NCI-H510A treated with DMSO at 0.1 percent for 48 hours (cell line): ENCODE measurements at places on chromosomes 12 and 14.
A peak's percentile ranks its signal among the peaks of the same experiment; 100 is the strongest.

GRCh38 chr12:124422570-124423523 is 128.0 kb downstream of the RFLNA start:
- peak; percentile 72 for DNase-seq

GRCh38 chr12:122873540-122873939 is 22.4 kb downstream of the VPS37B start:
- no peak for DNase-seq

DNA sequence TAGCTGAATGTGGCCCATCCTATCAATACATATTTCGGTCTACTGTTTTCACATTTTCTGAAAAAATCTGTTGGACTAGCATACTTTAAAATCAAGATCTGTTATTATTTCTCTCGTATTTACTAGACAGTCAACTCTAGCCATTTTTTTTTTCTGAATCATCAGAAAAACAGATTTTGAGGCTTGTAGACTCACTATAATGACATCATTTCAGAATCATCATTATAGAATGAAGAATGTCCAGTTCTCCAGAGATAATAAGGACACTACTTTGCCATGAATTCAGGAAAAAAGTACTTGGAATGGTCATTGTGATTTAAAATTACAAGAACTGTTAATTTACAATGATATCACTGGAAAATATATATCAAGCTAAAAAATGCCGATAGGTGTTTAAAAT is 589.8 kb downstream of the KCNH5 start:
- DNase-seq: no peak

DNA sequence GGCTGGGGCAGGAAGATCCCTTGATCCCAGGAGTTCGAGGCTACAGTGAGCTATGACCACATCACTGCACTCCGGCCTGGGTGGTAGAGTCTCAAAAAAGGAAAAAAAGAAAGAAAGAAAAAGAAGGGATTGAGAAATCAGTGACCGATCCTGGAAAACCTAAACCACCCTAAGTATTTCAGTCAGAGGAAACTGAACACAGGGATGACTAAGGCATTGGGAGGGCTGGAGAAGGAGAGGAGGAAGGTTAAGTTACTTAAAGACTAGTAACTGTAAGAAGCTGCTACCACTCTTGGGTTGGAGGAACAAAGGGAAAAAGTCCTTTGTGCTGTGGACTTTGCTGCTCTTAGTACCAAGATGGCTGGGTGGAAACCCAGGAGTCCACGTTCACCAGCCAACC is 10.6 kb downstream of the HHIPL1 start:
- DNase-seq: no peak

DNA sequence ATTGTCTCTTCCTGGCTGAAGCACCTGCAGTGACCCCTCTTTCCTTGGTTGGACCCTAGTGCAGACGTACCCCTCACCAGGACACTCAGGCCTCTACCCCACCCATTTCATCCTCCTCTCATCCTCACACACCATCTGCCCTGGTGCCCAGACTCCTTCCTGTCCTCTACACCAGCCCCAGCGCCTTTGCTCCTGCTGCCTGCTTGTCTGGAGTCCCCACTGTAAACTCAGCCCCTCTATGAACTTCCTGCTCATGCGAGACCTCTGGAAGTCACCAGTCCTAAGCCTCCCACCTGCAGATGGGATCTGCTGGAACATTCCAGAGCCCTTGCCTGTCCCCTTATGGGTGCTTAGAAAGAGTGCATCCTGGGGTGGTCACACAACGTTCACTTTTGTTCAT is 242.5 kb downstream of the ADGRD1 start:
- no peak for DNase-seq

DNA sequence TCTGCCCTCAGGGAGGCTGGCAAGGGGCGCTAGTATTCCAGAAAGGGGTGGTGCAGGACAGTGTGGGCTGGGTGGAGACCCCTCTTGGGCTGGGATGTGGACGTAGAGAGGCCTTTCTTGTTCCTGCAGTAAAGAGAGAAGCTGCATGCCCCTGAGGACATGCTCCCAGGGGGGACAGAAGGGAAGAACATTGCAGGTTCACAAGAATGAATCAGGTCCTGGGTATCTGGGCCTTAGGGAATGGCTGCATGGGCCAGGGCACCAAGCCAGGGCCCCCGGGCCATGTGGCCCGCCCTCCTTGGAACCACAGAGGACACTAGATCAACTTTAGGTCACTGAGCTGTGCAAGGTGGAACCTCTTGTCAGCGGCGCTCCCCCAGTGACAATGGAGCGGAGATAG is 51.8 kb downstream of the ZNF664 start:
- DNase-seq: no peak

- no peak for DNase-seq
Observed at GRCh38 chr14:23121361-23121771, 2.3 kb upstream of the CEBPE start.

DNA sequence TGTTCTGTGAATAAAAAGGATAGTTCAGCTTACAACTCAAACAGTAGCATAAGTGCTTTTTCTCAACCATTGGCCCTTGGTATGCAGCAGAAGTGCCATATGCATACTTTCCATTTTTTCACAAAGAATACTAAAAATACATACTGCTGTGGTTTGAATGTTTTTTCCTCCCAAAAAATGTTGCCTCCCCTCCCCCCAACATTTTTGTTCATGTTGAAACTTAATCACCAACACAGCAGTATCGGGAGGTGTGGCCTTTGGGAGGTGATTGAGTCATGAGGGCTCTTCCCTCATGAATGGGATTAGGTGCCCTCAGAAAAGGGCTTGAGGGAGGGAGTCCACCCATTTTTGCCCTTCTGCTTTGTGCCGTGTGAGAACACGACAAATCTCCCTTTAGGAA is 198.6 kb downstream of the ESR2 start:
- no peak for DNase-seq

DNA sequence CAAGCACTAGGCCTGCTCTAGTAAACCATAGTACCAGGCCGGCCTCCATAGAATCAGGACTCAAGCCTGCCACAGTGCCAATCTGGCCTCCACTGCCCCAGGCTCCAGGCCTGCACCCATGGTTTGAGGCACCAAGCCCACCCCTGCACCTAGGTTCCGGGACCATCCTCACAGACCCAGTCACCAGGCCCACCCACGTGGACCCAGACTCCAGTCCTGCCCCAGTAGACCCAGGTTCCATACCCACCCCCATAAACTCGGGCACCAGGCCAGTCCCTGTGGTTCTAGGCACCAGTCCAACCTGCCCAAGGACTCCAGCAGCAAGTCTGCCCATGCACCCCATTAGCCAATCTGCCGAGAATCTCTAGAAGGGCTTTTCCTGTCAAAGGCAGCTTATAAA is 501.8 kb upstream of the TMPO start:
- no peak for DNase-seq

GRCh38 chr12:75672200-75672599 is 160.8 kb upstream of the KRR1 start:
- no peak for DNase-seq

DNA sequence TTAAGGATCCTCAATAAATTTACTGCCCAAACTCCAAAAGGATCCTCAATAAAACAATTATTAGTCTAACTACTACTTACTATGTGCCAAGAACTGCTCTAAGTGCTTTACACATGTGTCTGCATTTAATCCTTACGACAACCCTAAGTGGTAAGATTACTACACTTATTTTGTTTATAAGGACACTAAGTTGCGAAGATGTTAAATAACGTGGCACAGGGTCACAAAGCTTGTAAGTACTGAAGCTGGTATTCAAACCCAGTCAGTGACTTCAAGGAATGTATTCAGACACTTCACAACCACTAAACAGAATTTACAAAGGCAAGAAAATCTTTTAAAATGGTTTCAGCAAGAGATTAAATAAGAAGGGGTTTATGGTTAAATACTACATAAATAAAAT is 13.0 kb downstream of the FERMT2 start:
- no peak for DNase-seq

- no peak for DNase-seq
Observed at GRCh38 chr14:96626916-96627315, 124.7 kb downstream of the PAPOLA start.

DNA sequence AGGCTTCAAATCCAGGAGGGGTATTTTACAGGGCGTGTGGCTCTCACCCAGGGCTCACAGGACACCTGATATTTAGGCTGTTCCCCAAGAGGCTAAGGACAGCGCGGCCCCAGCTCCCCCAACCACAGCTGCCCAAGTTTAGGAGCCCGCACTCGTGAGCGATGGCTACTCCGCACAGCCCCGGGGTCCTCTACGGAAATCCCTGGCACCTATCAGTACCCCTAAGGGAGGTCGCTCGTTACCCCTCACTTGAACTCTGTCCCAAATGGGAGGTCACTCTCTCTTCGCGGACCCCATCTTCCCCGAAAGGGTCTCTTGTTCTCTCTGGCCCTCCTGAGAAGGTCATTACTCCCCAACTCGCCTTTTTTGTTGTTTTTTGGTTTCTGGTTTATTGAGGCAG is 708 bp upstream of the P2RX4 start:
- DNase-seq: no peak

GRCh38 chr12:13559318-13559978 is 362.9 kb downstream of the EMP1 start:
- no peak for DNase-seq

GRCh38 chr14:36585100-36585499 is 2.7 kb upstream of the NKX2-8 start:
- DNase-seq: peak; percentile 97

DNA sequence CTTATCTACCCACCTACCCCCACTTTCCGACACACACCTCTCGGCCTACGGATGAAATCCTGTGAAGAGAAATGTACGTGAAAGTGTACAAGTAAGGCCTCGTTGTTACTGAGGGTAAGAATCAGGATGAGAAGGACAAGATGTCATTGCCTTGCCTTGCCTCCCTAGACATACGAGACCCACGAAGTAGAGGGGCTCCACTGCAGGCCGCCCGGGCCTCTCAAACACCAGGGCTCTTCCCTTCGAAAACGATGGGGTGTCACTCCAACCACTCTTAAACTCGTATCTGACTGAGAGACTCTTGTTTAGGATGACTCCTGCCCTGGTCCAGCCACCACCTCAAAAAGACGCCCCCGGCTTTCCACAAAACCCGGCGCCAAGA is 498 bp downstream of the RACGAP1 start:
- DNase-seq: no peak

GRCh38 chr14:75249251-75249957 is 29.2 kb upstream of the FOS start:
- peak; percentile 93 for DNase-seq

DNA sequence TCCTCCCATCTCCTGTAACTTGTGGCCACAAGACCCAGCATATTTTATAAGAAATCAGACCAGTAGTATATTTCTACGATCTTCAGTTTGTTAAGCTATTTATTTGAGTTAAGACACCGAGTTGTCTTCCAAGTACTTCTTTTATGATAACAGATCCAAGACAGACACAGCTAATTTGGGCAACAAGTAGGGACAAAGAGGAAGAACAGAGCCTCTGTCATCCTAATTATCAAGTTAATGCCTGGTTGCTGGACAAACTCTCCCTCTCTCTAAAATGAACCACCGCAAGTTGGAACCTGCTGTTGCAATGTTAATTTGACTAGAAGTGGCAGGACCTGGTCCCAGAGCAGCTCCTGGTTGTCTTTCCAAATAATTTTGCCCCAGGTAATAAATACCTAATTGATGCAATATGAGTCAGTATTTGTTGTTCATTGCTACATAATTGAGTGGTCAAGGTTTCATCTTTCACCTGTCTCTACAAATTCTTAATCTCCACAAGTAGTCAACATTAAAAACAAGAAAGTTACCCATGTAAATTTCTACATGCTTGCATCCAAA is 323.7 kb downstream of the PAWR start:
- no peak for DNase-seq

GRCh38 chr14:65431951-65432350 is 19.4 kb downstream of the FUT8 start:
- DNase-seq: no peak

DNA sequence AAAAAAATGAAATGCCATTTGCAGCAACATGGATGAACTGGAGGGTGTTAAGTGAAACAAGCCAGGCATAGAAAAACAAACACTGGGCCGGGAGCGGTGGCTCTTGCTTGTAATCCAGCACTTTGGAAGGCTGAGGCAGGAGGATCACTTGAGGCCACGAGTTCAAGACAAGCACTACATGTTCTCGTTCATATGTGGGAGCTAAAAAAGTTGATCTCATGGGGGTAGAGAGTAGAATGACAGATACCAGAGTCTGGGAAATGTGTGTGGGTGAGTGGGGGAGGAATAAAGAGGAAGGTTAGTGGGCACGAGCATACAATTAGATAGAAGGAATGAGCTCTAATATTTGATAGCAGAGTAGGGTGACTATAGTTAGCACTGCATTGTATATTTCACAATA is 21.5 kb downstream of the CACNA2D4 start:
- no peak for DNase-seq

GRCh38 chr14:99030454-99030853 is 241.5 kb downstream of the BCL11B start:
- no peak for DNase-seq

DNA sequence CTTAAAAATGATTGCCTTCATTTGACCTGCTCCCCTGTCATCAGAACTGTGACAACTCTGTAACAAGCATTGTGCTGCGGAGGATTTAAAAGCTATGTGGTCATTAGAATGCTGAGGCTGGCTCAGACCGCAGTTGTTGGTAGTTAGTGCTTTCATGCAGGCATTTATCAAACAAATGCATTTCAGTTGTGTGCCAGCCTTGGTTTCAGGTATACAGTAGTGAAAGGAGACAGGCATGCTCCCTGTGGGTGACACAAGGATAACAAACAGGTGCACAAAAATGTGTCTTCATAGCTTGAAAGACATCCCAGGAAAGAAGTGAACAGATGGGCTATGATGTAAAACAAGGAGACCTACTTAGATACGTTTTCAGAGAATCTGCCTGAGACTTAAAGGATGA is 60.6 kb downstream of the MARK3 start:
- no peak for DNase-seq
